ENCODE measurements at places on chromosomes 16 and 17.

GRCh38 chr17:45923511-45924268 lies 29.3 kb downstream of the MAPT start:
- DNase-seq: no peak

DNA sequence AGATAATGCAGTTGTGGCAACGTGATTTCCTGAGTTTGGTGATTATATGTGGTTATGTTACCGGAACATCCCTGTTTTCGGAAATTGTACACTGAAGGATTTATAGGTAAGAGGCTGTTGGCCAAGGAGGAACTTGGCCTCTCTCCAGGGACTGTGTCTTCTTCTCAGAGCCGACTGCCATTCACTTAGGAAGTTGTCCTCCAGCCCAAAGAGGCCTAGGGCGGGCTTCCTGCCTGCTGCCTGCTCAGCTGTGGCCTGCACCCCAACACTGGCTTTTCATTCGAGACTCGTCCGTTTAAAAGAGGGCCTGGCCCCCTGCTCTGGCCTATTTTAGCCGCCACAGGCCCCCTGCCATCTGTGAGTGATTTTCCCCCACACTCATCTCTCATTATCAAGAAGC lies 64.3 kb downstream of the ZDHHC7 start:
- no peak for DNase-seq

GRCh38 chr17:70190959-70191805 lies 21.9 kb downstream of the KCNJ2 start:
- DNase-seq: no peak

GRCh38 chr16:89922884-89923639 lies at the start of gene TUBB3:
TSS of gene TUBB3 (plus strand) at chr16:89923342. CDS start at chr16:89923402, 60 bp downstream.
- DNase-seq: no peak

DNA sequence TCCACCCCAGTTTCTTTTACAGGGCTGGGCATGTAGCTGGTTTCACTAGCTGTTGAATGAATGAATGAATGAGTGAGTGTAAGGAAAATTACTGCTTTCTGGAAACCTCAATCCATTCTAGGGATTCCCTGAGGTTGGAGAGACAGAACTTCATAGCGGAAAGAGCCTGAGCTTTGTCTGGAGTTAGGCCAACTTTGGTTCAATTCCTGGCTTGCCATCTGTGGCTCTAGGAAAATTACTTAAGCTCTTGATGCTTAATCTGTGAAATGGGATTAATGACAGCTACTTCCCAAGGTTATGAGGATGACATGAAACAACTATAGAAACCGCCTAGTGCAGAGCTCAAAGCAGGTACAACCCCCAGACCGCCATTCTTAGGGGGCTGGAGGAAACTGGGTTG lies 76.3 kb upstream of the AXIN2 start:
- no peak for DNase-seq
